ENCODE measurements at places on chromosomes 2 and 18.

- no peak for DNase-seq
These were observed 12.4 kb downstream of the SLC8A1 start for GRCh38 chr2:40439473-40439872.

GRCh38 chr2:241770936-241771285, 5.7 kb upstream of the GAL3ST2 start:
- DNase-seq: no peak

DNA sequence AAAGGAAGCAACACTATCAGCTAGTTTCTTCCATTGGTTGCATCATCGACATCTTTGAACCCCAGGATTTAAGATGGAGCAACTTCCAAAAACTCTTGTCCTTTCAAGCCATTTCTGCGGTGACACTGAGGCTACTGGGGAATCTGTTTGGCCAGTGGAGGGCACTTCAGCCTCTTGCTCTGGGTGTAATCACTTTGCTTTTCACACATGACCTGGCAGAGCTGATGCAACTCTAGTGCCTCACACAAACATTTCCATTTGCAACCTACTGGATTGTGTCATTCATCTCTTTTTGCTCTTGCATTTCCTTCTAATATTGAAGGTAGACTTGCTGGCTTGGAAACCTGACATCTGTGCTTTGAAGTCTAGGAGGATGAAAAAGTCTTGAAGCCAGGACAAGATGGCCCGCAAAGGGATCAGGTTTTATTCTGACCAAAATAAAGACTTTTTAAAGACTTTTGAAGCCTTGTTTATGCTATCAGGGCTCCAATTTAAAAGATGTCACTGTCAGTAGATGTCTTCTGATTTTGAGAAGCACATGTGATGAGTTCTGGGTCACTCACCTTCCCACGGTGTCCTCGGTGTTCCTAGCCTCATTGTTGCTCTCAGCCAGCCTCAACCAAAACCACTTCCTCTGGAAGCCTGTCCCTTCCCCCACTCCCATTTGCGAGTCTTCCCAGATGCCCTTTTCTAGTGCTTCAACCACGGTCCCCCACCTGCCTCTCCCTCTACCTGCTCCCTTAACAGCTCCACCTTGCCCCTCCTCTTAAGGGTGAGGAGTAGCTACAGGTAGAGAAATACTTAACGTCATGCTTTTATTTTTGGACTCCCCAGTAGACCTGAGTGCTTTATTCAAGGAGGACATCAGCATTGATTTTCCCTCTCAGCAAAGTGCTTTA, 69.7 kb upstream of the KCNE4 start:
- DNase-seq: no peak

DNA sequence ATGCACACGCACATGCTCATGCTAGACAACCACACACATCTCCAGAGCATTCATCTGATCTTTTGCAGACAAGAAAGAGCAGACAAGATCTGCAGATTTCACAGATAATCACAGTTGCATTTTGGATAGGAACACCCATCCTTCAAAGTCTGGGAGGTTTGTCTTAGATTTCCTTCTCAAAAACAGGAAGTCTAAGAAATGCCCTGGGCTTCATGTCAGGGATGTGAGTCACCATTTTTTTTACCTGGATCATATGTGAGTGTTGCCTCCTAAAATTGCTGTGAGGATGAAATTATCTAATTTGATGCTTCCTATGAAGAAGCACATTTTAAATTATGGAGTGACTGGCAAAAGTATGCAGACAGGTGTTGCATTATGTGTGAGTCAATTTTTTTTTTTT, 46.1 kb downstream of the SRD5A2 start:
- DNase-seq: no peak

DNA sequence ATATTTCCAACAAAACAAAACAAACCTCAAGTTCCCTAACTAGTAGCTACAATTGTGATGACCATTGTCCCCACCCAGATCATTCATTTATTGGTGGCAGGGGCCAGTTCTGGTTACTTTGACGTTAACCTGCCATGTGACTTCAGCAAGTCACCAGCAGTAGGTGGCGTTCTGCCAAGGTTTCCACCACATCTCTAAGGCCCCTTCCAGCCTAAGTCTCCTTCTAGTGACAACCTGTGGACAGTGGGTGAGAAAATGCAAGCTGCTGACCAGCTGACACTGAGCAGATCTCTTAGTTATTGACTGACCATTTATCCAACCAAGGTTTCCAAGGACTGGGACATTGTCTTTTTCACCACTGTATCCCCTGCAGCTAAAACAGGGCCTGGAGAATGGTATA, 98.4 kb downstream of the GPR39 start:
- no peak for DNase-seq

GRCh38 chr2:179237209-179237946, 27.3 kb downstream of the SESTD1 start:
- no peak for DNase-seq

DNA sequence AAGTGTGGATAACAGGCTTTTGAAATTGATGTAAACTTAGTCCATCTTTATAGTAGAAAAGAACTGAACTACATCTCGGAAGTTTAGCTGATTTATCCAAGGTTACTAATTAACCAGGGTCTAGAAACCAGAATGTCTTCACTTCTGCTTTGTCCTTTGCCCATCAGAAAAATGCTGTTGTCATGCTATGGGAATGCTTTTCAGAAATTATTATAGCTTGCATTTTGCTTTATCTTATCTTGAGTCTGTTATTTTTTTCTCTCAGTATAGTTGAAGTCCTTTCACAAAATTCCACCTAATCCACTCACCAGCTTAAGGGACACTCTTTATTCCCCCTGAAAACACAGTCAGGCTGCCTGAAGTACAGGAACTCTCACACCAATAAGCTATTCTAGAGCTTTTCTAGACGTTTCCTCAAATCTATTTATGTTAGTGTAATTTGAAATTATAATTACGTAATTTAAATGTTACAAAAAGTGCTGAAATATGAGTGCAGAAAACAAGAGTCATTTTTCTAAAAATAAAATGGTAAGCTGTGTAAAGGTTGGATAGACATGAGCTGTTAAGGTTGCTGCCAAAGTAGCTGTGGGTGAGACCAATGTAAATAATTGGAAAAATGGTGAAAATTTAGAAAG, 456.3 kb downstream of the TGIF1 start:
- DNase-seq: no peak

DNA sequence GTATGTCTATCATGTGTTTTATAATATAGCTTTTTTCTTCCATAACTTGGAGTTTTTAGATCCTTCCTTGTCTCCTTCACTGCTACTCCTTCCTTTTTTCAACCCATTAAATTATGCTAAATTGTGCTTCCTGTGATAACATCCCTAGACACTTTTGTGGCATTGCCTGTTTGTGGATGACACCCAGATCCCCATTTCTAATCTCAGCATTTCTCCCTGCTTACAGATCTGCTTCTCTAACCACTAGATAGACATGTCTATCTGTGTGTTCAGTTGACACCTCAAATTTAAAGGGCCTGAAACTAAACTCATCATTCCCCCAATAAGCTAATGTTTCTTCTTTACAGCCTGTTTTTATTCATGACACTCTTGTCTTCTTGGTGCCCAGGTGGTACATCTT, 244.8 kb downstream of the BABAM2 start:
- DNase-seq: no peak

DNA sequence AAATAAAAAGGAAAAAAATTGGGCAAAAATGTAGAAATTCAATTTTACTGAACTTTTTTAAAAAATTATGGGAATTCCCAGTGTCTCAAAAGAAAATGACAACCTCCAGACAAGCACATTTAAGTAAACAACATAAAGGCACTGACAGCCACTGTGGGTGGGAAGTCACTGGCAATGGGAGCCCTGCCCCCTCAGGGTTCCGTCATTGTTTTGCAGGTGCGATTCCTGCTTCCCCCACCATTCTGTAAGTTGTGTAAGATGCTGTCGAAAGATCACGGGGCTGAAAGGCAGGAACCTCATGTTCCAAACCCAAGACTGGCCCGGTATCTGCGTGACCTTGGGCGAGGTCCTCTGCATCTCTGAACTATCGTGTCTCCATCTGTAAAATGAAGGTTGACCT, 15.8 kb upstream of the ASPRV1 start:
- no peak for DNase-seq

DNA sequence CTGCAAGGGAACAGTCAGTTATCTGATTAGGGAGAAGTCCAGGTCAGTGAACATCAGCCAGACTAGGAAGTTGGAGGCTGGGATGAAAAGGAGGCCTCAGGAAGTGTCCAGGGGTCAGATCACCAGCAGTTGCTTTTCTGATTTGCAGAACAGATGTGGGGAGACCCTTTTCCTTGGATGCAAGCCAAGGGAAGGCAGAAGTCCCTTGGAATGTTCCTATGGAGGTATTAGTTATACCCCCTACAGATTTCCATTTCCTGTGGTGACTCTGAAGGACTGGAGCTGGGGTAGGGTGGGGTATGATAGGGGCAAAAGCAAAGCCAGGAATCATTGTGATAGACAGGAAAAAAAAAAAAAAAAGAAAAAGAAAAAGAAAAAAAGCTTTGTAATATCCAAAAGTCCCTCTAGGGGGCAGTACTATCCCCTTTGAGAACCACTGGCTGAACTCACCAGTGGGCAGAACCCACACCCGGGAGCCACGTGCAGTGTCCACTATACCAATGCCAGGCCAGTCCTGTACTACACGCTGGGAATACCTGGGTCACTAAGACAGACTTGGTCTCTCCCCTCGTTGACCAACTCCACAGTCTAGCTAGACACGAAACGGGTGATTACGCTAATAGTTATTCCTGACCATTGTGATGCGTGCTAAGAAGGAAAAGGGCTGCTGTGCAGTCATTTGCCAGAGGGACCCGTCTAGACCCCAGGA, 7.4 kb downstream of the DYSF start:
- DNase-seq: no peak

GRCh38 chr2:1140389-1141003, 189.8 kb downstream of the SNTG2 start:
- DNase-seq: no peak

DNA sequence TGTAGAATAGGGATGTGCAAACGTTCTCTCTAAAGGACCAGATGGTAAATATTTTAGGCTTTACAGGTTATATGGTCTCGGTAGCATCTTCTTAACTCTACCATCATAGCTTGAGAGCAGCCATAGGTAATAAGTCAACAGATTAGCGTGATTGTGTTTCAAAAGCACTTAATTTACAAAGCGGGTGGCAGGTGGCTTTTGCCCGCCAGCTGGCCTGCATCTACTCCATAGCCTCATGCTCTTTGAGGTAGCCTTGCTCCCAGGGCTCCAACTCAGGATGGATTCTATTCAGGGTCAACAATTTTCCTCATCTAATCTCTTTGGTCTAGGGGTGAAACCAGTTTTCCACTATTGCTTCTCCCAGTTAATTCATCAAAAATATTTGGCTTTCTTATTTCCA, 5.0 kb upstream of the ATP9B start:
- DNase-seq: no peak

GRCh38 chr2:2184549-2185249, 146.4 kb downstream of the MYT1L start:
- DNase-seq: no peak

GRCh38 chr2:67485431-67485830, 88.3 kb downstream of the ETAA1 start:
- no peak for DNase-seq

DNA sequence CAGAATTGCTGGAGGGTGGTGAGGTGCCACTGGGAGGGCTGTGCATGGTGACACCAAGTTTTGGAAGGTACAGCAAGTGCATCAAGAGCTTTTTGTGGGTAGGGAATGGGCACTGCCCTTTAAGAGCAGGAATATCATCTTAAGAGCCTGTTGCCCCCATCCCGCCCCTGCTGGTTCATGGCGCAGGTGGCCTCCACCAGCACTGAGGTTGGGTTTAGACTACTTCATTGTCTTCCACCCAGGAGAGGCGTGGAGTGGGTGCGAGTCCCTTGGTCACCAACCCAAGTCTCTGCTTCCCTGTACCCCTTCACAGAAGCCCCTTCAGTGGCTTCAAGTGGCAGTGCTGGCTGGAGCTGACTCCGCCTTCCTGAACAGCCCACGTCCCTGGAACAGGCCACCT, 7.8 kb downstream of the RNPEPL1 start:
- DNase-seq: no peak

- DNase-seq: no peak
These were observed 65.8 kb downstream of the KCTD1 start for GRCh38 chr18:26482569-26482968.

DNA sequence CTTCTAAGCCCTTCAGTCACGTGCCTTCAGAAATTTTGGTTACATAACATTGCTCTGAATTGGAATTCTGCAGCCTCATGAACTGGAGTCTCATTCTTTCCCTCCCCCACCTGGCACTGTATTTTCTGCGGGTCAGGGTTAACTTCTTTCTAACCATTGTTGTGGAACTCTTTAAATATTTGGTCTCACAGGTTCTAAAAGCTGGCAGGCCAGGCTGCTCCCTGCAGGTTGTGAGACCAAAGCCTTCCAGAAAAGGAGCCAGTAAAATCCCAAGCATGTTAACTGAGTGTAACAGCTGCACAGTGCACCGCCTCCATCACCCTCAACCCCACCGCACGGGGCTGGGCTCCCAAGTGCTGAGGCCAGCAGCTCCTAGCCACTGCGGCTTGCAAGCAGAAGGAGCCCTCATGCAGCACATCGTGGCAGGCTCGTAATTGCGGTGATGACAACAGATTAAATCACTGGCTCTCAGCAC, 174.1 kb upstream of the ALPP start:
- DNase-seq: no peak

DNA sequence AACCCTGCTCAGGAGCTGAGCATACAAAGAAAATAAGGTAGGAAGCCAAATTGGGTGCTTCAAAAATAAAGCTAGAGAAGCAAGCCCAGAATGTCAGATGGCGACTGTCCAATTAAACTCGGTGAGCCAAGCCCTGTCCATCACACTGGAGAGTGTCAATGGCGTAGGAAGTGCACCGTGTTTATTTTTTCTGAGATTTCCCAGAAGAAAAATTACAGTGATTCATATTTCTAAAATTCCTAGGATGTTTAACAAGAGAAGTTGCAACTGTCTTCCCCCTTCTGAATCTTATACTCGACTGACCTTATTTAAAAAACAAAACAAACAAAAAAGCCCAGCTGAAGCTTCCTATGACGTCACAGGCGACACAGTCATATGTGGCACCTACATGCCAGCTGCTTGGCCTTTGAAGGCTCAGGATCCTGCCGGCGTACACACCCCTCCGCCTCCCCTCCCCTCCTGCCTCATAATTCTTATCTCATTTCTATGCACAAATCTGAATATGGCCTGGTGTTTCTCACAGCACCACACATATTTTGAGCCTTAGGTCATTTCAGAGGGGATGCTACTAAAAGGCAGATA, 60.8 kb downstream of the MBP start:
- DNase-seq: no peak

Data from coronary artery (tissue), 2 donors.